ENCODE measurements at places on chromosomes 2 and 18.

- DNase-seq = peak; percentile 63
These were observed 200.6 kb downstream of the PPP1R1C start for GRCh38 chr2:182186132-182186735.

GRCh38 chr18:68056936-68057335 is 540.4 kb upstream of the DSEL start:
- DNase-seq = no peak

DNA sequence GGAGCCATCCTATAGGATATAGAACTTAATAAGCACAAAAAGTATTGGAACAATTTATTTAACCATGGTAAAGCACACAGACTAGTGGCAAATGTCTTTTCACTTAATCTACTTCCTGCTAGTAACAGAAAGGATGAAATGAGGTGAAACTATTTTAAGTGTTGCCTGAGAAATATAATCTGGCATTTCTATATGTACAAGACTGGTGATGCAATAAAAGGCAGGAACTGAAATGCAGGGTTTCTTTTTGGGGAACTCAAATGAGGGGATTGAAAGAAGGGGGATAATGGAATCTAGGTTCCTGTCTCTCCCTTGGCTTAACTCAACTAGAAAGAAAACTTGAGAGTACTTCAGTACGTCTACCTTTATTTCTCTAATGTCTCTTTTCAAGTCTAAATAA is 122.3 kb downstream of the MEMO1 start:
- DNase-seq = no peak

- no peak for DNase-seq
These were observed 55.2 kb downstream of the ADCYAP1 start for GRCh38 chr18:959854-960253.

DNA sequence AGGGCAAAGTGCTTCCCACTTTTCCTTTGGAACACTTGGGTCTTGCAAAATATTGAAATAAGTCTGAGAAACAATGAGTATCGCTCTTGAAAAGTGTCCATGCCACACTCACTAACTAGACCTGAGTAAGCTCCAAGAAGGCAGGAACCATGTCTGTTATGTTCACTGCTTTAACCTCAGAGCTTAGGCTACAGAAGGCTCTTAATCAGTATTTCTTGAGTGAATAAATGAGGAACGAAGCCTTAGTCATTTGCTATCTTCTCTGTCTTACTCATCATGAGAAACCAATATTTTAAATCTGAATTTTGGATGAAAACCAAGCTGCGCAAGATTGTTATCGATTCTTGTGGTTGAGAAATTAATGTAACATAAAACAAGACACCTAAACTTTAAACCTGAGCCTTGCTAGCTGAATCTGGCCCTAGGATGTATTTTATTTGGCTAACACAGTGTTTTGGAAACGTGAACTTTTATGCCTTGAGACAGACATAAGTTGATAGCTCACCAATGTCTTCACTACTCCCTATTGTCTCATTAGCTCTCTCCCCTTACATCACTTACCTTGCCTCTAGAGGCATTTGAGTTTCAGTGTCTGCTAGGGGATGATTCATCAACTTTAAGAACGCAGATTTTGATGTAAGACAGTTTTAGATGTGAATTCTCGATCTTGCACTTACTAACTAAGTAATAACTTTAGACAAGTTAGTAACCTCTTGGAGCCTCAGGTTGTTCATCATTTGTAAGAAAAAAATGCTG is 392.8 kb upstream of the MEIS1 start:
- no peak for DNase-seq

- DNase-seq = no peak
These were observed 760.2 kb upstream of the SLC39A10 start for GRCh38 chr2:194896871-194897270.

DNA sequence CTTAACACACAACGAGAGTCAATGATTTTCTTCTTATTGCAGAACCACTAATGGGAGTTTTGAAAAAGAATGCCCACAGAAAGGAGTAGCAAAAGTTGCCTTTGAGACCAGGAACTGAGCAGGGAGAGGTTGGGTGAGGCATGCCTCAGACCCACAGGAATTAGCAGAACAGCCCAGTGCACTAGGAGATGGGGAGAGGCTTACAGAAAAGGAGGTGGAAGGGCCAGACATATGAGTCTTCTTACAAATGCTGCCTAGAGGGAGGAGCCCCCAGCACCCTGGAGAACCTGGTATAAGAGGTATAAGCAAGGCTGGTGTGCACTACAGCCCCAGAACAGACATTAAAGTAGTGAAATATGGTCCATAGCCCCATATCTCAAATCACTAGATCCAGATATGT is 162.0 kb downstream of the DTNA start:
- peak; percentile 14 for DNase-seq

DNA sequence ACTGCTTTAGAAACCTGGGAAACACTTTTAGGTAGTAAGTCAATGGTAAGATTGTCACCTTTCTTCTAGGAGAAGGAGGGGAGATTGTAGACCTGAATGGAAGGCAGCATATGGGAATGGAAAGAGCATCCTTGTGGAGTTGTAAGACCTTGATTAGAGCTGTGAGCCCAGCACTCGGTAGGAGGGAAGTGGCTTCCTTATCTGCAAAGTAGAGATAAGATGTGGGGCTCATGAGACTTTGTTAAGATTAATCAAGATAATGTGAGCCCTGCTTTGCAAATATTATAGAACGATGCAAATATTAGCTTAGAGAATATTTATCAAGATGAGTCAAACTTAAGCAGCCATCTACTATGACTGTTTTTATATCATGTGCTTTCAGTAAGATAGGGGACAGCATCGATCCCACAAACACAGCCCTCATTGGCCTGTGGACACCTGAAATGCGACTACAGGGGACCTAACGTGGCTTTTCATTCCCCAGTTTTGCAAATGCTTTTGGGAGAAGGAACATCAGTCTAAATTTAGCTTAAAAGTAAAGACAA is 243.7 kb downstream of the LTBP1 start:
- DNase-seq = no peak

GRCh38 chr2:126781806-126782205 is 116.9 kb upstream of the TEX51 start:
- DNase-seq = no peak

- no peak for DNase-seq
These were observed 176.6 kb upstream of the TACR1 start for GRCh38 chr2:75375646-75376582.

DNA sequence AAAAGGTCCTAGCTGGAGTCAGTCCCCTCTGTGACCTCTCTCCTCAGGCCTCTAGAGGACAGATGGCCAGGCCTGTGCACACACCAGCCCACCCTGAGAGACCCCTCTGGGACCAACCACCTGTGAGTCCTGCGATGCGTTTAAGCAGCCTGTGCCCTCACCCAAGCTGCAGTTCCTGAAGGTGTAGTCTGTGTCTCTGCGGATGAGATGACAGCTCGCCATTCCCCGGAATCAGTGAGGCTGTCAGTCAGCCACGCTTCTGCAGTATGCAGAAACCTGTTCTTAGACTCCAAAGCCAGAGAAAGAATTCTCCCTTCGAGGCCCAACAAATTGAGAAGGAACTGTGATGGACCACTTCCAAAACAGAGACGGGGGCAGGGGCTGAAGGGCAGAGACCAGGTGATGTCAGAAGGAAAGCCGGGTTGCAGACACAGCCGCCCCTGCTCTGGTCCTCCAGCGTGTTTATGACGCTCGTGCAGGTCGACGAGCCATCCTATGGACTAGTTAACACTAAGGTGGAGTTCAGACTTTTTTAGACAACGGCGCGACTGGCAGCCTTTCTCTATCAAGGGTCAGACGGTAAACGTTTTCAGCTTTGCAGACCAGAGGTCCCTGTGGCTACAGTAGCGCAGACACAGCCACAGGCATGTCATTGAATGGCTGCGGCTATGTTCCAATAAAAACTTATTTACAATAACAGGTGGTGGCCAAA is 10.2 kb downstream of the MTERF4 start:
- DNase-seq = no peak

DNA sequence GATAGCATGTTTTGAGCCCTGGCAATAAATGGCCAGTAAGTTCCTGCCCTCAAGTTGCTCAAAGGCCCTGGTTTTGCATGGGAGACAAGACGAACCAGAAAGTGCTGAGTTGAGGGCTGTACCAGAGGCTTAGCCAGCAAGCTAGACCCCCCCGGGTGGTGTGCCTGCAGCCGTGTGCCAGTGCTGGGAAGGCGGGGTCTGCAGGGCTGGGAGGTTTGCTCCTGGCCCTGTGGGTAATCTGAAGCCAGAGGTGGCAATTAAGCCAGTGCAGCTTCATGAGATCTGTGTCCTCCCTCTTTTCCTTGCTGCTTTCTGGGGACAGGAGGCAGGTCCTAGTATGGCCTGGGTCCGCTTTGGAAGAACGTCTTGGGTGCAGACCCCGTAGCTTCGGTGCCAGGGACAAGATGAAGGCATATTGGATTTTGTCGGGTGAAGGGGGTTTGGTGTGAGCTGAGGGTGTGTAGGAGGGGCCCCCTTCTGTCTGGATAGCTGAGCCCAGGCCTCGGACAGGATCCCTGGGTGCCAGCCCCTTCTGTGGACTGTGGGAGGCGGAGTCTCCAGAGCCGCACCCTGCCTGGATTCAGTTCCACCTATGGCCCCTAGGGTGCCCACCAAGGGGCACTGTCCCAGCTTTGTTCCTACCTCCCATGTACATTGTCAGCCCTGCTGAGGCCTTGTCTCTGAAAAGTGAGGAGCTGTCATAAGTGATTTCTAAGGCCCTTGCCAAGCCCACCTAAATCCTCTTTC is 15.6 kb downstream of the ATOH8 start:
- DNase-seq = no peak

- no peak for DNase-seq
These were observed 50.2 kb upstream of the GALNT3 start for GRCh38 chr2:165844216-165844615.

- DNase-seq = no peak
These were observed 76.1 kb downstream of the CABYR start for GRCh38 chr18:24214913-24215312.

DNA sequence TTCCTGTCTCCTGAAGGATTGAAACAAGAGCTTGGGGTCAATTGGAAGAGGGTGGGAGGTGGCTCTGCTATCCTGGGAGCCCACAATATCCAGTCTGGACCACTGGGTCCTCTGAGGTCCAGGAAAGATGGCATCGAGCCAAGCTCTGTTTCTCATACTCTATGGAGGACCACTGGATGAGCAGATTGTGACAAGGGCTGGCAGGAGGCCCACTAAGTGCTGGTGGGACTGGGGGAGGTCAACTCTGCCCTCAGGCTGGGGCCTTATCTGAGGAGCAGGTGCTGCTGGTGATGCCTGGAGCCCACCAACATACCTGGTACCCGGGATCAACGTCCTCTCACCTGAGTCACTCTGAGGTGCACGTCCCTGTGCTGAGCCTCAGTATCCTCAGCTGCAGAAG is 142.4 kb downstream of the NDUFA10 start:
- no peak for DNase-seq

DNA sequence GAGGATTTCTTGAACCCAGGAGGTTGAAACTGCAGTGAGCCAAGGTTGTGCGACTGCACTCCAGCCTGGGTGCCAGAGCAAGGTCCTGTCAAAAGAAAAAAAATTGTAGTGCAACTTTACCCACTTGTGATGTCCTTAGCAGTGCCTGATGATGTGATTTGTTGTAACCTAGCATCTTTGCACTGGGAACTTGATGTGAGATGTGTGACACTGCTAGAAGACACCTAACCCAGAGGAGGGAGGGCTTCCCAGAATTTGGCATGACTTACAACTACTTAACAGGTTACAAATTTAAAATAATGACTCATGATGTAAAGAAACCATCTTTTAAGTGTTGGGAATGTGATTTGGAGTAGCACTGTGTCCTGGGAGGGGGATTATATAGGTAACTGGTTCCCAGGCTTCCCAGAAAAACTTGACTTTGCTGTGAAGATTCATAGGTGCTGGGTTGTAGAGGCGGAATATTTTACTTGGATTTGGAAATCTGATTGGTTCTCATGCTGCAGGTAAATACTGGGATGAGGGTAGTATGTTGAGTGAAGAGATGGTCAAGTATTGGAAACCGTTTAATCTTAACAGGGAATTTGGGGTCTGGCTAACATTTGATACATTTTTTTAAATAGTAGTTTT is 3.7 kb downstream of the EEF1B2 start:
- DNase-seq = no peak

GRCh38 chr2:241860184-241861078 is 1.7 kb upstream of the PDCD1 start:
- DNase-seq = no peak

DNA sequence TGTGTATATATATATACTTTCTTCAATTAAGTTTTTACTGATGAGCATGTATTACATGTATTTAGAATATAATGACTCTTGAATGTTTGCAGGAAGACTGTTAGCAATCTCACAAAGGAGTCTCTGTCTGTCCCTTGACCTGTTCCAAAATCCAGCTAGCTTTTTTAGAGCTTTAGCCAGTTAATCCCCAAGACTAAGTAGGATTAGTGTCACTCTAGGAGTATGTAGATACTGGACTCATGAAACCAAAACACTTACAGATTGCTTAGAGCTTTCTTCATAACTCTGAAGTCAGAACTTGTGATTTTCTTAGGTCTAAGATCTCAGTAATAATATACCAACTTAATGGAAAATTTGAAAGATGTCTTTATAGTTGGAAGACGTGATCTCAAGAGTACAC is 2.2 kb downstream of the UBXN4 start:
- DNase-seq = peak; percentile 8

DNA sequence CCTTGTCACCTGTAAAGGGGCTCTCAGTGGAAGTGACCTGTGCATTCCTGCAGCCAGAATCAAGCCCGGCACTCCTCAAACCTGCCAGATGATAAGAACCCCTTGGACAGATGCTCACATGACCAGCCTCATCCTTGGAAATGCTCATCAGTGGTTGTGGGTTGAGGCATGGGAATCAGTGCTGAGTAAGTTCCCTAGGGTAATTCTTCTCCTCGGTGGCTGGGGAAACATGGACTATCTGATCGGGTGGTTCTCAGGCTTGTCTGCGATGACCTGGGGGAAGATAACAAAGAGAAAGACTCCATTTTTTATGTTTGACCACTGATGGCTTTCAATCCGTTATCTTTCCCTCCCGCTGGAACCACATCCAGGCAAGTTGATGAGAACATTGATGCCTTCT is 84.0 kb downstream of the SPP2 start:
- no peak for DNase-seq

DNA sequence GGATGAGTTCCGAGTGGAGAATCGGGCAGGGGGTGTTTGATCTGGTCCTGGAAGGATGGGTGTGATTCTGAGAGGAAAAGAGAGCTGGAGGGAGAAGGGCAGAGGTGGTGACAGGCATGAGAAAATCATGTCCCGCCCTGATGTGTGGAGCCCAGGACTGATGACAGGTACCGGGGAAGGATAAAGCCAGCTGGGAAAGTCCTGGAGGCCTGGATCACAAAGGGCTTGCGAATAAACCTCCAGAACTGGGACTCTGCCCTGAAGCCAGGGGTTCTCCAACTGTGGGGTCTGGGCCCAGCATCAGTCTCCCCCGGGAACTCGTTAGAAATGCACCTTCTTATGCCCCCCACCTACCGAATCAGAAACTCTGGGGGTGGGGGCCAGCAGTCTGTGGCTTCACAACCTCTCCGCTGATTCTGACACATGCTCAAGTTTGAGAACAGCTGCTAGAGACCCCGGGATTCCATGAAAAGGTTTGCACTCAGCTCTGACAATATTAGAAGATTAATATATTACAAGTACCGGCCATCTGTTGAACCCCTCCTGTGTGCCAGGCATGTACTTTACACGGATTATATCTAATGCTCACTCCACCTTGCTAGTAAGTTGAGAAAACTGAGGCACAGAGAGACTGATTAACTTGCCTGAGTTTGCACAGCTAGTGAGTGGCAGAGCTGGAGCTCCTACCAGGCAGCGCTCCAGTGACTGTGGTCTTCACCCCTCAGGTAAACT is 8.0 kb downstream of the TNFRSF11A start:
- no peak for DNase-seq
